DMS153 (cell line): ENCODE measurements at places on chromosomes 2 and 18.

DNA sequence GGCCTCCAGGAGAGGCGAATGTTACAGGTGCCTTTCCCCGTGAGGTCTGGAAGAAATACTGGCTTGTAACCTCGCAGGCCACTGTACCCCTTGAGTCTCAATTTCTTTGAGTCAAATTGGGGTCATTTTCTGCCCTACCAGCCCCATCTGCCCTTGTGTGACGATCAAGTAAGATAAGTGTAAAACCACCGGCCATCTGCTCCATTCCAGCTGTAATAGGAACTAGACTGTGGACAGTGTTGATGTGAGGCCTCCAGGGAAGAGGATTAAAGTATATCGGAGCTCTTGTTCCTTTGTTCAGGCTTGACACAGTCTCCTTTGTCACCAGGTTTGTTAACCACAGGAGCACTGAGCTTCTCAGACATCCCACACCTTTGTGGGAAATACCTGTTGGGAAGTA is 65.6 kb downstream of the MRPS9 start:
- no peak for DNase-seq

- DNase-seq: no peak
Measured at GRCh38 chr18:62499263-62499650, 23.6 kb upstream of the ZCCHC2 start.

DNA sequence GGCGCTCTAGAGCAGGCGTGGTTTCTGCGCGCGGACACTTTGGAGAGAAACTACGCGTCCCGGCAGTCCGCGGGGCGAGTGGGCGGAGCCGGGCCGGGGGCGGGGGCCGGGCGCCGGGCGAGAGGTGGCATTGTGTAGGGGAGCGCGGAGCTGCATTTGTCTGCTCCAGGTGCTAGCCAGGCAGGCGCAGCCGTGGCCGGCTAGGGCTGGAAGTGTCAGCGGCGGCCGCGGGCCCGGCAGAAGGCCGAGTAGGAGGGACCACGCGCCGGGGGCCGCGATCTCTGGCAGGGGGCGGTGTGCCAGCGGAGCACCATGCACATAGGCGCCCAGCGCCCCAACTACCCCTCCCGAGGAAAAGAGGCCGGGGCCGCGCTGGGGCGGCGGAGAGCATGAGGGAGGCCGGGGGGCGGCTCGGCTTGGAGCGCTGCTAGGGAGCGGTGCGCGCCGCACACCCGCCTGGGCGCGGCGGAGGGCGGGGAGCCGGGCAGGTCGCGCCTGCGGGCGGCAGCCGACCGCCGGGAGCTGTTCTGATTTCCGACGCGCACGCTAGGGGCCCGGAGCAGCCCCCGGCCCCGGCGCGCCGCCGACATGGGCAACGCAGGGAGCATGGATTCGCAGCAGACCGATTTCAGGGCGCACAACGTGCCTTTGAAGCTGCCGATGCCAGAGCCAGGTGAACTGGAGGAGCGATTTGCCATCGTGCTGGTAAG is at the start of gene FMNL2:
FMNL2 (plus strand) TSS at position 159 of the 710 bp plus-strand sequence.
- DNase-seq: peak; percentile 80

DNA sequence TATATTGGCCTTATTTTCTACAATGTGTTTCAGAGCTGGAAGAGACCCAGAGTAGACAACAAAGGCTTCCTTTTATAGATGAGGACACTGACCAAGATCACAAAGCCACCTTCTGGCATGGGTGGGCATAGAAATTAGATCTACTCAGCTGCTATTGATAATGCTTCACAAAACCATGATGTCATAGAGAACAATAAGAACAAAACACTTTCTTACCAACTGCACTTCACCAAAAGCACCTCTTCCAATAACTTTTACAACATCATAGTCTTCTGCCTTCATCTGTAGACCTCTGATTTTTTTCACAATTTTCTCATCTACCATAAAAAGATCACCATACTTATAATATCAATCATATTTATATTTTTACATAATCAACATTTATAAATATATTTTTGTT is 58.1 kb downstream of the ROCK2 start:
- DNase-seq: no peak

GRCh38 chr2:135473567-135473966 is 57.5 kb downstream of the ZRANB3 start:
- DNase-seq: no peak

GRCh38 chr2:105576050-105576439 is 168.7 kb upstream of the NCK2 start:
- DNase-seq: no peak

DNA sequence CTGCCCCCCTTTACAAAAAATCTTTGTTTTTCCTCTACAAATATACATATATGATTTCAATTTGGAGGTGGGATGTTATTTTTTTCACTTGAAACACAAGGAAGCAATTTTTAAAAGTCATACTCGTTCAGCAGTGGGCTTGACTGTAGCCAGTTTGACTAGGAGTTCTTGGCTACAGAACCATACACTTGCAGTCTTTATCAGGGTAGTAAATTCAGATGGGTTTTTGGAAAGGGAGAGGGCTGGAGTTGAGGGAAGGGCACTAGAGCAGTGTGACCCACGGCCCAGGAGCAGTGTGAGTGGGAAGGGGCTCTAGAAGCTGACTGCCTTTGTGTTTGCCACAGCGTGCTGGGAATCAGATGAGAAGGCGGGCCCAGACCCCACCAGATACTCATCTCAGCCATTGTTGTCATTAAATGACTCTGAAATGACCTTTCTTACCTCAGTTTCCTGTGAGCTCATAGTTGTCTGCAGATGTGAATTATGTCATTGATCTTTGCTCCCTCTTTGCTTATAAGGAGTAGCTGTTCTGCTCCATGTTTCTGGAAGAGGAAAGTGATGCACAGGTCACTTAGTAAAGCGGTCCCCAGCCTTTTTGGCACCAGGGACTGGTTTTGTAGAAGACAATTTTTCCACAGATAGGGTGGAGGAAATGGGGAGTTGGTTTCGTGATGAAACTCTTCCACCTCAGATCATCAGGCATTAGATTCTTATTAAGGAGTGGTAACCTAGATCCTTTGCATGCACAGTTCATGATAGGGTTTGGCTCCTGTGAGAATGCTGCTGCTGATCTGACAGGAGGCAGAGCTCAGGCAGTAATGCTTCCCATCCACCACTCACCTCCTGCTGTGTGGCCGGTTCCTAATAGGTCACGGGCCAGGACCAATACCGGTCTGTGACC is 116.8 kb downstream of the SPTBN1 start:
- no peak for DNase-seq

- DNase-seq: no peak
Measured at GRCh38 chr18:54250846-54251261, 18.5 kb upstream of the POLI start.

DNA sequence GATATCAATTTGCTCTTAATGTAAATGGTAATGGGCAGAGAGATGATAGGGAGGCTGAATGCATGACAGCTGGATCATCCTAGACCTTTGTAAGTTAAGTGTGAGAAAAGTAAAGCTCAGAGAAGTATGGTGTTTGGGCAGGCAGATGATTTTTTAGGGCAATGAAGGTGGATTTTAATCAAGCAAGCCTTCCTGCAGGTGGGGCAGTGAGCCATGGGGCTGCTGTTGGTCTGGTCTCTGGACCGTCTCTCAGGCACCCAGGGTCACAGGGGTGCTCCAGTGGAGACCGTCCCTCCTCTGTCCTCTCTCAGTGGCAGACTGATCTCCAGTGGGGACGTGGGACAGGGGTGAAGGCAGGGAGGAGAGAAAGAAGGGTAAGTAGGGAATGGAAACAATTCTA is 69.8 kb upstream of the STK17B start:
- DNase-seq: no peak

- DNase-seq: no peak
Measured at GRCh38 chr18:78882585-78882984, 97.0 kb upstream of the SALL3 start.

DNA sequence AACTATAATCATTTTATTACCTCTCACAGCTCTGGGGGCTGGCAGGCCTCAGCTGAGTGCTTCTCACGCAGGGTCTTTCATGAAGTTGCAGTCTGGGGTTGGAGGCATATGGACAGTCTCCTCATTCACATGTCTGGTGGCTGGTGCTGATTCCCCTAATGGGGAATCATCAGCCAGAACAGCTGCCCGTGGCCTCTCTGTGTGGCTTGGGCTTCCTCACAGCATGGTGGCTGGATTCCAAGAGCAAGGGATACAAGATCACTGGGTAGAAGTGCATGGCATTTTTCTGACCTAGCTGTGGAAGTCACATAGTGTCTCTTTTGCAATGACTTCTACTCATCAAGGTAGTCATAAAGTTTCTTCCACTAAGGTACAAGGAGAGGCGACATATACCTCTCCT is 59.0 kb upstream of the LAPTM4A start:
- no peak for DNase-seq

DNA sequence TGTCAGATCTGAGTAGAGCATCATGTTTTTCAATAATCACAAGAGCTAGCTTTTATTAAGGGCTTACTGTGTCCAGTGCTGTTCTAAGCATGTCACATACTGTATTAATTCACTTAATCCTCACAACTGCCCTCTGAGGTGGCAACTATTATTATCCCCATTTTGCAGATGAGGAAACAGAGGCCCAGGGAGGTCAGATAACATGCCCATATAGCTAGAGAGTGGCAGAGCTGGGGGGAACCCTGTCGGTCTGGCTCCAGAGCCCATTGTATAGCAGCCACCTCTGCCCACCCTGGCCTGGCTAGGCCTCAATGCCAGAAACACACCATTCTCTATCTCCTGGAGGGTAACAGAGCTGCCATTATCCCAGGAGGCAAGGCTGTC is 113.2 kb downstream of the B3GNT2 start:
- no peak for DNase-seq

- no peak for DNase-seq
Measured at GRCh38 chr2:101882769-101883307, 108.9 kb upstream of the IL1R2 start.

GRCh38 chr18:56560992-56561391 is 77.4 kb downstream of the TXNL1 start:
- no peak for DNase-seq

DNA sequence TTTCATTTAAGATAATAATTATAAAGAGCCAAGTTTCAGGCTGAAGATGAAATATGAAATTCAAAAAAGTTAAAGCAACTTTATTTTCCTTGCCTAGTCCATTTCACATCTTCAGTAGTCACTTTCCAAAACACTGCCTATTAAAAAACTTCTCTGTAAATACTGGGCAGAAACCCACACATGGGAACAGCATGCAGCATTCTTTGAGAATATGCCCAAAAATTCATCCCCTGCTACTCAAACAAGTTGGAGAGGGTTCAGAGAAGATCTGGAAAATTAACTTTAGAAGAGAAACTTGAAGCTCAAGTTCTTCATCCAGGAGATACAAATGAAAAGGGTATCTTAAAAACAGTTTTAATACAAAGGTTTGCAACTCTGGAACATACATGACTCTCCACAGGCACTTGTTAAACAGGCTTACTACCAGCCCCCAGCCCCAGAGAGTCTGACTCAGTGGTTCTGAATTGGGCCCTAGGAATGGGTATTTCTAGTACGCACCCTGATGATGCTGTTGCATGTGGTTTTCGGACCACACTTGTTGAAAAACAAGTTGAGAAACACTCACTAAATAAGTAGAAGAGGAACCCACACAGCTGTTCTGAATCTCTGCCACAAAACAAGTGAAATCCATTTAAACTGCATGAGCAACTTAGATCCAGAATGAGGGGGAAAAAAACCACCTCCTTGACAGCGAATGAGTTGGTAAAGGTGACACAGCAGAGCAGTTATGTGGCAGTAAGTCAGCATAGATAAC is 329.1 kb downstream of the SATB2 start:
- no peak for DNase-seq

- no peak for DNase-seq
Measured at GRCh38 chr2:150045601-150046000, 441.9 kb downstream of the RND3 start.
